ENCODE measurements at places on chromosomes 4 and X.

GRCh38 chr4:182925298-182925757 lies 8.1 kb upstream of the DCTD start:
- DNase-seq, result peak; percentile 76

- no peak for DNase-seq
Observed at GRCh38 chrX:67437821-67438220, 106.0 kb upstream of the AR start.

DNA sequence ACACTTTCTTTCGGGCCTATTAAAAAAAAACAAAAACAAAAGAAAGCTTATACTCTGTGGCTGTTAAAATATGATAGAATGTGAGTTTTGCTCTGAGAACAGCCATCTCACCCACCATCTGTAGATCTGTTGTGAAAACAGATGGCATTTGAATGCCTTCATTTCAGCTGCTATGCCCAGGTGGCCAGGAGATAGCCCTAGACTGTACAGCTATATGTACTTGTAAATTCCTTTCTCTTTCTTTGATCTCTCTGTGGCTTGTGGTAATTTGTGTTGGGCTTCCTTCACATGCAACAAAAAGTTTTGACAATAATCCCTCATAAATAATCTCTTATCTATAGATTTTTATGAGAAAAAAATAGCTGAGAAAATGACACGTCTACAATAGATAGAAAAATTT lies 38.1 kb downstream of the PNPLA4 start:
- DNase-seq, result no peak

DNA sequence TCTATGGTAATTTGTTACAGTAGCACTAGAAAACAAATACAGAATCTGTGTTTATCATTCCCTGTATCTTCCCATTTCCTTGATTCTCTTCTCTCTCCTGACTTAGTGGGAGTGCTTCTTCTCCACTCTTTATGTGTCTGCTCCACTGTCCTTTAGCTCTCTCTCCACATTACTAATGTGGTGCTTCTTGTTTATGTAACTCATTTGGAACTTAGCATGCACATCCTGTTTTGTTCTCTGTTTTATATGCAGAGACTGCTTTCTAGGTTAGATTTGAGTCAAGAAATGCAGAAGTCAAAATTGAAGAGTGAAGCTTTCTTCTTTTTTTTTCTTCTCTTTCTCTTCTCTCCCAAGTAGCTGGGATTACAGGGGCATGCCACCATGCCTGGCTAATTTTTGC lies 25.9 kb downstream of the ADH1A start:
- DNase-seq, result no peak

- no peak for DNase-seq
Observed at GRCh38 chr4:98661371-98662054, 3.1 kb upstream of the TSPAN5 start.
